Sciatic nerve (tissue), 2 donors: ENCODE measurements at places on chromosomes 2 and 18.

DNA sequence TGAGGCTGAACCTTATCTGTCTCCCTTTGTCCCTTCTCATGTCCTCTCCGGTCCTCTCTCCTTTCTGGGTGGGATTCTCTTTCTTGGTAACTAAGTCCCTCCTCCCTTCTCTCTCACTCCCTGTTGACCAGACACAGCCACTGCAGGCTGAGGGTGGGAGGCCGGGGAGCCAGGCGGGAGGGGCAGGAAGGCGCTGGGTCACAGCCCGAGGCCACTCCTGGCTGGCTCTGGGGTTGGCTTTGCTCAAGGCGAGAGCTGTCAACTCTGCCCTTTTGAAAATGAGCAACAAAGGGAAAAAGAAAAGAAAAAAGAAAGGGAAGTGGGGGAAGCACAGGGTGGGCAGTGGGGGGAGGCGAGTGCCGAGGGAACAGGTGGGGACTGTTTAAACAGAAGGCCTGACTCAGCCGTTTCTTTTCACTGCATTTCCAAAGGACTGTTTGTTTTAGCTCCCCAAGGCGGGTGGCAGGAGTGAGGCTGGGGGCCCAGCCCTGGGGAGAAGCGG, 70.5 kb upstream of the IGFBP5 start:
- DNase-seq = no peak

- peak; percentile 44 for DNase-seq
These were observed 112.4 kb upstream of the ID2 start for GRCh38 chr2:8569332-8569930.

DNA sequence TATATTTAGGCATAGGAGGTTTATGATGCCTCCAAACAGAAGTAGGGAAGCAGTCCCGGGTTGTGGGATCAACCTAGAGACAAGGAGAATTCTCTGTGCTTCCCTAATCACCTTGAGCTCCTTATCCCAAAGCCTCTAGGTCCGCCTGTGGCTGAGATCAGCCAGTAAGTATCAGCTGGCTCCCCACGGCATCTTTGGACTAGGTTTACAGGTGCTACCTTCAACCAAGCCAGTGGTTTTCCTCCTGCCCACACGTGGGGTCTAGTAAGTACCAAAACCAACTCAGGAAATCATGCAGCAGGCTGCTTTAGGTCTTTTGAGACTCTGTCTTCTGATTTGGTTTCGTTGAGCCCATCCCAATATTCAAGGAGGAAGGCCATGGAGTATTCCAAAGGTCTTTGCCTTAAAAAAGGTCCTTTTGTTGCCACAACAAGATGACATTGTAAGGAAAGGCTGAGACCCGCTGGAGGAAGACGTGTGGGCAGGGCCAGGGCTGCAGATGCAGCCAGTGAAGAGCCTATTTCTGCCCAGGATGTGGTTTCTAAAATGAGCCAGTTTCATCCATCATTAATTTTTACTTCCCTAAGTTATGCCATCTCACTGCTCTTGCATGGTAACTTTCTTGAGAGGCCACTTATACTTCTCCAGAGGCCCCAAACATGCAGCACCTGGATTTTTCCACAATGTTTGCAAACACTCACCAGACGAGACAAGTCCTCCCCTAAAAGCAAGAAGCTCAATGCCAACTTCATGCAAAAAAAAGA, 248.7 kb downstream of the RNF152 start:
- no peak for DNase-seq

GRCh38 chr2:232204457-232204931, 174.1 kb upstream of the ALPP start:
- DNase-seq = peak; percentile 65

GRCh38 chr2:98912221-98912851, 23.7 kb downstream of the CRACDL start:
- DNase-seq = peak; percentile 55

GRCh38 chr2:190188289-190188688, 125.8 kb upstream of the MSTN start:
- DNase-seq = no peak

GRCh38 chr18:3671176-3671575, 221.2 kb downstream of the TGIF1 start:
- no peak for DNase-seq

GRCh38 chr2:12192762-12193161, 446.3 kb downstream of the LPIN1 start:
- no peak for DNase-seq

- peak; percentile 94 for DNase-seq
These were observed at the start of gene SFT2D3 for GRCh38 chr2:127701193-127701650. Gene SFT2D3, plus strand, starts transcription at chr2:127701497. Its CDS starts 32 bp downstream, at chr2:127701529.

- DNase-seq = no peak
These were observed 249.0 kb upstream of the SPOPL start for GRCh38 chr2:138252587-138252986.

DNA sequence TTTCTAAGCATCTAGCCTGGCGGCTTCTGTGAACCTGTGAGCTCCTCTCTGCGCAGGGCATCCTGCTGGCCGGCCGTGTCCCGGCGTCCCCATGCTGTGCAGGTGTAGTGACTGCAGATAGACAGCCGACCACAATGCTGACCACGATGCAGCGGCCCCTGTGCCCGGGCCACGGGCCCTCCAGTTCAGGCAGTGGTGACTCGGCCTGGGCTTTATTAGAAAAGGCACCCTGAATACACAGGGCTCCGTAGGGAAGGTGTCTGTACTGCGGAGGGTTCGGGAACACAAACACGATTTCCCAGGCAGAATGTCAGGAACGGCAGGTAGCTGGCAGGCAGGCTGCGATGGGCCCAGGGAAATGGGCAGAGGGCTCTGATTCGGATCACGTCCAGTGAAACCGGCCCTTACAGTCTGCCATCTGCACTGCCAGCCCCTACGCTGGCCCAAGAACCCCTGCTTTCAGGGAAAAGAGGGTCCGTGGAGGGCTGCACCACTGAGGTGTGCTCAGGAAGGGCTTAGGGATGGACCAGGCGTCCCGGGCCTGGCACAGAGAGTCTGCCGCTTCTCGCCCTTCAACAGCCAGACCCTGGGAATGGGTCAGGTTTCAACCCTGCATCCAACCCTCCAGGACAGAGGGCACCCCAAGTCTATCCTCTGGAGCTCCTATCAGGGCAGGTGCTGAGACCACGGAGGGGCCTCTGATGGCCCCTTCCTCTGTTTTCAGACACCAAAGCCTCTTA, 196.5 kb downstream of the HDAC4 start:
- peak; percentile 53 for DNase-seq

DNA sequence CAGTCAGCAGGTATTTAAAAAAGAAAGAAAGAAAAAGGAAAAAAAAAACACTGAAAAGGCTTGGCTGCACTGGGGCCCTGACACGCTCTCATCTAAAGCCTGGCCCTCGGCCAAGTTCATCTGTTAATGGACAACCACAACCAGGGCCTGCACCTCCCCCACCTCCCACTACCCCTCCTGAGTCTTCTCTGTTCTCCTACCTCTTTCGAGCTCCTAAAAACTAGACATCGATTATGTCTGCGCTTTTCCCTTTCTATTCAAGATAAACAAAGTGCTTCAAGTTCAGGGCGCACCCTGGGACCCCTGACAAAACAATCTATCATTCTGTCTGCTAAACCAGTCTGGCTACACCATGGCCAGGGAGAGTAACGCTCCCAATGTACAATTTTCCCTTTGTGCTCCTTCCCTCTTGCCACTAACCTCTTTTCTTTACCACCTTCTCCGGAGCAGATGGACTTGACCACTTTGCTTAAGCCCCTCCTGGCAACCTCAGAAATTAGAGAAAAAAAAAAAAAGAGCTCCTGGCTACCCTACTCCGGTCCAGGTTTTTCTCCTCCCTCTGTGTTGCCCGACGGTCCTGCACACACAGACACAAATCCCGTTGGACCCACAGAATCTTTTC, 22.7 kb downstream of the BCL11A start:
- no peak for DNase-seq

- no peak for DNase-seq
These were observed 616.7 kb upstream of the REG3G start for GRCh38 chr2:78408795-78409118.

DNA sequence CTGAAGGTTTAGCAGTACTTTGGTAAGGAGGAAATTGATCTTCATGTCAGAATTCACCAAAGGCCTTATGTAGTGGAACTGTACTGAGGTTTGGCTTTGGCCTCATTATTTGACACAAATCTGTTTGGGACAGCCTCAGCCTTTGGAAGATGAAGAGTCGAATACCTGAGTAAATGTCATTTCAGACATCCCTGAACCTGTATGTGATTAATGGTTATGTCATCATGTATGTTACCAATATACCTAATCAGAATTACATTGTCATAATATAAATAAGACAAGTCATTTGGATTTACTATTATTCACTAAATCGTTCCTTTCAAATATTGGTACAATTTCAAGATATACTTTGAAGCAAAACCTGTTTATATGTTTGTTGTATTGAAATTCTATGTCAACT, 10.6 kb upstream of the ABCA12 start:
- no peak for DNase-seq

DNA sequence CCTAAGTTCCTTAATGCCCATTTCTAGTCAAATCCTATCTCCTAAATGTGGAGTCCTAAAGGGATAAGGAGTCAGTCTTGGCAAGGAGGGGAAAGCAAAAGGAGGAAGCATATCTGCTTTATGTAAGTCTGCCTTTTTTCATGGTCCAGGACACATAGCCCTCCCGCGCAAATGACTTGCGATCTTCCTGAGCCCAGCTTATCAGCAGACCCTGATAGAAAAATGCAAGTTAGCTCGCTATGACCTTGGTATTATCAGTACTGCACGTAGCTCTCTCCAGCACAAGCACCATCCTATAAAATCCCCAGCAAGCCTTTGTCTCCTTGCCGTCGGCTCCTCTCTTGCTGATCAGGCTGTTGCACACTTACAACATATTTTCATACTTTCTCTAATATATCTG, 281.4 kb upstream of the KCNH7 start:
- no peak for DNase-seq

DNA sequence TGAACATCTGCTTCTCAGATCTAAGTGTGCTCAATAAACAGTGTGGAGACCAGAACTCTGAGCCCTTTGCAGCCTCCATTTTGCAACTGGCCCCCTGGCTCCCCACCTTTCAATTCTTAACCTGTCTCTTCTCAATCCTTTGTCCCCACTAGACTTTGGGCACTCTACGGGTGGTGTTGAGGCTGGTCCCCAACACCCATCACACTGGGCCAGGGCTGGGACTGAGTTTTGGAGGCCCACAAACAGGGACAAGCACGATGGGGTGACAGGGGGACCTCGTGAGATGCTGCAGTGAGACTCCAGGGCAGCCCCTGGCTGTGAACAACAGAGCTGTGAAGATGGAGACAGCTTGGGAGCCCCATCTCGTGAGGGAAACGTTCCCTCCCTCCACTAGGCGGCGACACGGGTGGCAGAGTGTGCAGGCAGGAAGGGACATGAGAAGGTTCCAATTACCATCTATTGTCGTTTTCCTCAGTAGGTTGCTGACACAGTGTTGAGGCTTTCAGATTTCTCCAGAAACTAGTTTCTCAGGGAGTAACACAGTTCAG, 1.2 kb downstream of the ANKMY1 start:
- DNase-seq = no peak

GRCh38 chr2:30444273-30444672, 2.8 kb upstream of the LCLAT1 start:
- no peak for DNase-seq

DNA sequence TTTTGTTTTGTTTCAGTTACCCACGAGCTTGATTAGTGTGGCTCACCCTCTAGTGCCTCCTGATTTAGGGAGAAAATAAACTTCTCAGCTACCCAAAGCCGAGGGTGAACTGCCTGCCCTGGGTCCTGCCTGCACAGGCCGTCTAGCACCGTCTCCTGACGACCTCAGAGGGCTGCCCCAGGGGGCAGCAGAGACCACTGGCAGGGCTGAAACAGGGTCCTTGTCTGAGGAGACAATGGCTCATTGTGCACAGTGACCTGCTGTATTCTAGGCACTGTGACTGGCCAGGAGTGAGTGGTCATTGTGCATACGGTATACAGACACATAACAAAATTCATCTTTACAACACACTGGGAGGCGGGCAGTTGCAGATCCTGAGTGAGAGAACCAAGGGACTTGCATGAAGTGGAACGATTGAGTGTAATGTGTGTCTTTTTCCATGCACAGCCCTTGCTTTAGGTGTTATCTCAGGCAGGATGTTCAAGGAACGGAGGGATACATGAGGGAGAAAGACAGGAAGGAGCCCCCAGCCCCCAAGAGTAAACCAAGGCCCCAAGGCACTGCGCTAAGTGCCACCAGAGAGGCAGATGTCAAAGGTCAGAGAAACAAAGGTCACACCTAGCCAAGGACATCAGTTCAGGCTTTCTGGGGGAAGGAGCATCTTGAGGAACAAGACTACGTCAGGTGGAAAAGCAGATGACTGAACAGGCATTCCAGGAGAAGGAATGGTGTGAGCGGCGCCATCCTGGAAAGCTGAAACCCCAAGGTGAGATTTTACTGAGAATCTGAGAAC, 421.3 kb downstream of the LPIN1 start:
- DNase-seq = peak; percentile 66

GRCh38 chr2:217986256-217986961, 16.4 kb downstream of the TNS1 start:
- peak; percentile 38 for DNase-seq

- DNase-seq = no peak
These were observed 9.4 kb downstream of the SCYGR4 start for GRCh38 chr2:227626580-227627151.

DNA sequence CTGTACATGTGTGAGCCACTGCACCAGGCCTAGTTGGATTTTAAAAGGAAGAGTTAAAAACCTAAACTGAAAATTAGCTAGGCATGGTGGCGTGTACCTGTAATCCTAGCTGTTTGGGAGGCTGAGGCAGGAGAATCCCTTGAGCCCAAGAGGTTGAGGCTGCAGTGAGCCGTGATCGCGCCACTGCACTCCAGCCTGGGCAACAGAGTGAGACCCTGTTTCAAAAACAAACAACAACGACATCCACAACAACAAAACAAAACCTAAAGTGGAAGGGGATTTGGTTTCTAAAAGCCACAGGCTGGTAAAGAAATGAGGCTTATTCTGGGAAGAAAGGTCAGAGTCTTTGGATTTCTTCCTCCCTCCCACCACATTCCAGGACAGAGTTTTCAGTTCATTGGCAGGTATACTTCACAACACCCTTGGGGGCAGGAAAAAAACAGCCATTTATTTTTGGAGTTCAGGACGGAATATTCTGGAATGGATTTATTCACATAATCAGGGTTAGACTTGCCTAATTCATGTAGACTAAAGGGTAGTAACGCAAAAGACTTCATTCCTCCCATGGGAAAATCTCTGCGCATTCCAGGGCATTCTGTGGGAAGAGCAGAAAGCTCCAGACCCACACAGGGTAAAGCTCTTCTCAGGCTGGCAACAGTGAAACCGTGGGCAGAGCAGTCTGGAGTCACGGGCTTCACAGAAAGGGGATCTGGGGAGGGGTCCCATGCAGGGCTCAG, 34.9 kb downstream of the TEX44 start:
- no peak for DNase-seq
